ENCODE measurements at places on chromosomes 5 and 9. TPM values are rescaled to one million over a fixed set of nuclear protein-coding genes. Genes with fewer than 3 reads are reported as not detected.

GRCh38 chr5:89435347-89435746 is 552.4 kb upstream of the MEF2C start:
- DNase-seq = no peak
- no peak overlapping the region for H3K27ac ChIP-seq
- no peaks in the 10 kb centered on the region for H3K36me3 ChIP-seq
- no peak overlapping the region for H3K4me3 ChIP-seq
- no peaks in the 10 kb centered on the region for H3K27me3 ChIP-seq

- no peak overlapping the region for H3K27ac ChIP-seq
- H3K4me3 ChIP-seq = no peak overlapping the region
- H3K36me3 ChIP-seq = no peaks in the 10 kb centered on the region
- H3K27me3 ChIP-seq = peaks cover 2% of the 10 kb centered on the region
Observed at GRCh38 chr5:160685695-160686094, 166.3 kb downstream of the ATP10B start.

DNA sequence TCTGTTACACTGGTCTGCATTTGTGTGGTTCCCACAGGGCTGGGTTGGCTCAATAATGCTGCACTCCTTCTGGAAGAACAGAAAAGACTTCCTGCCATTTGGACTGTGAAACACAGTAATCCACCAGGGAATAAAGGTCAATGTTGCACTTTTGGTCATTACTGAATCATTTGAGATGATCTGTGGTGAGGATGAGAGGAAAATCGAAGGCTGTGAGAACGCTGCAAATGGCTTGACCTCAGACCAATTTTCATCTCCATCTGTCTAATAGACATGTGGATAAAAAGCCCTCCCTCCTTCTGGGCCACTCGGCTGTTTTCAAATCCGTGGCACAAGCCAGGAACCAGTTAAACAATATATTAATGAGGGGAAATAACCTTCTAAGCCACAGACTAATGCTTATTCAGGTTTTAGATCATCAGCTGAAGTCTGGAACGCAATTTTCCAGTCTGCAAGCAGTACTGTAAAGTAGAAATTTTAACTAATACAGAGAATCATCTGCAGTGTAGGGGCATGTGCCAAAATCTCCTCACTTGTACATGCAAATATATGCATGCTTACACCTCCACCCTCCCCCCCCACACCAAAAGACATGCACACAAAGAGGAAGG is 20.2 kb downstream of the TLE1 start:
- H3K27ac ChIP-seq = no peak overlapping the region
- no peak for DNase-seq
- H3K4me1 ChIP-seq = no peaks in the 10 kb centered on the region
- no peak overlapping the region for H3K4me3 ChIP-seq
- no peaks in the 10 kb centered on the region for H3K27me3 ChIP-seq

DNA sequence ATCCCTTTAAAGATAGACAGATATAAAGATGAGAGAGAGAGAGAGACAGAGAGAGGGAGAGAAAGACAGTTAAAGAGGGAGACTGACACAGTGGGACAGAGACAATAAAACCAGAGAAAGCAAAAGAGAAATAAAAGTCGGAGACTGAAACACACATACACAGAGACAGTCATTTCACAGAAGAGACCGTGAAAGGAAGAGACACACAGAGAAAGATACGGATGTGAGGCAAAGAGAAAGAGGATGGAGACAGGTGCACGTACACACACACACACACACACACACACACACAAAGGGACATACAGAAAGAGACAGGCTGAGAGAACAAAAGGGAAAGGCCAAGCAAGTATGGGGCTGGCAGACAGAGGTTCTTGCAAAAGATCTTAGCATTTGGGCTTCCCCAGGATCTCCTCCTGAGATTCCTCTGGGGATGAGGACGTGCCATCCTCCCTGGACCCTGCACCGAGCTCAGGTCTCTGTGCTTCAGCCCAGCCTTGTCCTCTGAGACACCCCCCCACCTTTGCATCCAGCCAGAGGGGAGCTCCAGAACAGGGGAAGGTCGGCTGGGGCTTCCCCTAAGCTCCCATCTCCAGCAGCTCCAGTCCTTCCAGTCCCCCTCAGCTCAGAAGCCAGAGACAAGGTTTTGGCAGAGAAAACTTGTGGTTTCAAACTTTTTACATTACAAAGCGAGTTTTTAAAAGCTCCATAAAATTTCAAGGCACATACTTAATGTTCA is 318.4 kb upstream of the PANK3 start:
- peaks cover 19% of the 10 kb centered on the region for H3K27me3 ChIP-seq
- H3K27ac ChIP-seq = no peak overlapping the region
- DNase-seq = no peak
- H3K4me1 ChIP-seq = no peaks in the 10 kb centered on the region

GRCh38 chr5:66339896-66340295 is 195.8 kb downstream of the SREK1 start:
- H3K27me3 ChIP-seq = peaks cover 22% of the 10 kb centered on the region
- H3K27ac ChIP-seq = no peak overlapping the region
- no peaks in the 10 kb centered on the region for H3K36me3 ChIP-seq
- DNase-seq = no peak
- H3K4me1 ChIP-seq = no peaks in the 10 kb centered on the region

GRCh38 chr9:89878687-89879086 is 273.9 kb downstream of the GADD45G start:
- H3K4me1 ChIP-seq = no peaks in the 10 kb centered on the region
- H3K36me3 ChIP-seq = no peaks in the 10 kb centered on the region
- no peak overlapping the region for H3K4me3 ChIP-seq
- H3K27me3 ChIP-seq = no peaks in the 10 kb centered on the region
- no peak overlapping the region for H3K27ac ChIP-seq
- peak; percentile 25 for DNase-seq

DNA sequence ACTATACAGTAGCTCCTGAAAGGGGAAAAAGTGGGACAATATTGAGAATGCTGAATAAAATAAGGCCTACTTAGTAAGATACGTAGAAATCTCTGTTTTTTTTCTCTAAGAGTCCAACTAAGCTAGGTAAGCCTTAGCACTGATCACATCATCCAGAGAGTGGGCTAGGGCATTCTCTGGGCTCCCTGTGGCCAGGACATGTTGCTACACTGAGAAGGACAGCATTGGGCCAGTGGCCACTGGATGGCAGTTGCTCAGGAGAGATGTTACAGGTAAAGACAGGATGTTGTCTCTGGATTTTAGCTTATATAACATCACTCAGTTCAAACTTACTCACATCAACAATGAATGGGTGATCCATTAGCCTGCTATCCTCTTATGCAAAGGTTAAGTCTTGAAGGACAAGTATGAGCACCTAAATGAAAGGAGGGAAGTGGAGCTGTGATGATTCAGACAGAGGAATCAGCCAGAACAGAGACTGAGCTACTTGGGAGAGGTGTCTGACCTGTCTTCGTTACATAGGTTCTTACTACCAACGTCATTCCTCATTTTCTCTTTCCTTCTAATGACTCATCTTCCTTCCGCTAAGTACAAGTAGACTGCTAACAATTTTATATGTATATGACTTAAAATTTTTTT is 226.6 kb upstream of the ADCY2 start:
- H3K4me3 ChIP-seq = no peak overlapping the region
- no peaks in the 10 kb centered on the region for H3K36me3 ChIP-seq
- H3K27ac ChIP-seq = no peak overlapping the region

Gene GLDC
- 6.3 TPM for total RNA-seq
